ENCODE measurements at places on chromosomes 16 and 17.
A peak's percentile ranks its signal among the peaks of the same experiment; 100 is the strongest.

GRCh38 chr17:7559320-7560171, 996 bp downstream of the TNFSF13 start:
- no peak for DNase-seq

DNA sequence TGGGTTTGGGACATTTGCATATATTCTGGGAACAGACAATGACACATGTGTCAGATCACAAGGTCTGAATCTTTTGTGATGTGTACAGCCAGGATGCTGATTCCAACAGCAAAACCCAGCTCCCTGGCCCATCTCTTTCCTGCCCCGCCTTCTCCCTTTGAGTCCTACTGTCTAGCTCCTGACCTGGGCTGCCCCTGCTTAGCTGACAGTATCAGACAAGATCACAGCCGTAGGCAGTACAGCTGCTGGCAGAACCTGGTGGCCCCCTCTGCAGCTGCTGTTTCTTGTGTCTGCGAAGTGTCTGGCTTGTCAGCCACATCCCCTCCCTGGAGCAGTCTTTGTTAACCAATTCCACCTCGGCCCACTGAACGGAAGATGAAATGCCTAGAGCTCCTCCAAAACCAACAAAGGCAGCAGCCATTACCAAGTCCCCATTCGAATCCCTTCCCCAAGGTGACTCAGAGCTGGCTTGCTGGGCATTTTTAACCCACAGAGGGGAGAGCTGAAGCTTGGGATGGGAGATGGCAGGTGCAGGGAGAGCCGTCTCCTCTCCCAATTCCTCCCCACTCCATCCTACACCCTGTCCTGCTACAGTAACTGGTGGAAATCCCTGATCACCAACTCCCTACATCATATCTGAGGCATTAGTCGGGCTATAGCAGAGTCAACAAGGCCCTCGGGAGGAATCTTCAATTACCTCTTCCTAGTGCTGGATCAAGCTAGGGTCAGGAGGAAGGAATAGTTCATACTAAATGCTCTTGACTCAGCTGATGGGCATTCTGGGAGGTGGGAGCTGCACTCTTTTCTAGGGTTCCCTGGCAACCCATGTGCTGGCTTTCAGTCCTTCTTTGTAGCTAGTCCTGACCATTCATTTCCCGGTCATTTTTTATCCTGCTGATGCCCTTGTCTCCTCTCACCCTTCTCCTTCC, 5.8 kb downstream of the PIPOX start:
- DNase-seq, result no peak

- DNase-seq, result no peak
Measured at GRCh38 chr16:21963887-21964286, 10.7 kb downstream of the UQCRC2 start.

GRCh38 chr16:78122774-78123315, 23.4 kb downstream of the WWOX start:
- DNase-seq, result peak; percentile 32

GRCh38 chr16:73176577-73177013, 128.7 kb upstream of the ZFHX3 start:
- peak; percentile 91 for DNase-seq

GRCh38 chr17:57512691-57513090, 232.4 kb downstream of the CCDC182 start:
- no peak for DNase-seq

GRCh38 chr17:44362949-44363612, 572 bp downstream of the FAM171A2 start:
- DNase-seq, result no peak

- no peak for DNase-seq
Measured at GRCh38 chr16:23607726-23608125, 11.6 kb upstream of the NDUFAB1 start.

DNA sequence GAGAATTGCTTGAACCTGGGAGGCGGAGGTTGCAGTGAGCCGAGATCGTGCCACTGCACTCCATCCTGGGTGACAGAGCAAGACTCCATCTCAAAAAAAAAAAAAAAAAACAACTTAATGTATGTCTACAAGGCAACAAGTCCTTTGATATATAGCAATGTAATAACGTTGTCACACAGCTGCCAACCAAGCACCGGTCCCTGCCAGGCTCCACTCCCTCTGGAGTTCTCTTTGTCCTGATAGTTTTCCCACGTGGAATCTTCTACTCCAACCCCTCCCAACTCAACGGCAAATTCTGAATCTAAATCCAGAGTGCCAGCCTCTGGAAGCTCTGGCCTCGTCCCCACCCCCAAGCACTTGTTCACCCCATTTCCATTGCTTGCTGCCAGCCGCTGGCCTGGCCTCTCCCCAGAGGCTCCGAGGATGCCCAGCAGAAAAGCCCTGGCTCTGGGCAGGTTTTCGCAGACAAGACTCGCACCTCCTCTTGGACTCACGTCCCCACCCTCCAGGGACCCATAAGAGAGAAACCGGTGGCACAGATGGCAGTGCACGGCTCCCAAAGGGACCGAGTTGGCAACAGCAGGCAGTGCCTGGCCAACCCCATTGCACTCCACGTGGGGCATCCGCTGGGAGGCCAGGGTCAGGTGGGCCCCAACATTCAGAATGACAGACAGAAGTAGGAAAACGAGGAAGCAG, 15.9 kb upstream of the CBX2 start:
- DNase-seq, result no peak

GRCh38 chr17:56114469-56114868, 38.8 kb upstream of the ANKFN1 start:
- DNase-seq, result no peak

GRCh38 chr17:35376245-35376644, 2.8 kb upstream of the SLFN11 start:
- no peak for DNase-seq

GRCh38 chr17:51817955-51818354, 340.6 kb downstream of the CA10 start:
- no peak for DNase-seq

GRCh38 chr17:28124962-28125361, 82.5 kb downstream of the NLK start:
- no peak for DNase-seq

DNA sequence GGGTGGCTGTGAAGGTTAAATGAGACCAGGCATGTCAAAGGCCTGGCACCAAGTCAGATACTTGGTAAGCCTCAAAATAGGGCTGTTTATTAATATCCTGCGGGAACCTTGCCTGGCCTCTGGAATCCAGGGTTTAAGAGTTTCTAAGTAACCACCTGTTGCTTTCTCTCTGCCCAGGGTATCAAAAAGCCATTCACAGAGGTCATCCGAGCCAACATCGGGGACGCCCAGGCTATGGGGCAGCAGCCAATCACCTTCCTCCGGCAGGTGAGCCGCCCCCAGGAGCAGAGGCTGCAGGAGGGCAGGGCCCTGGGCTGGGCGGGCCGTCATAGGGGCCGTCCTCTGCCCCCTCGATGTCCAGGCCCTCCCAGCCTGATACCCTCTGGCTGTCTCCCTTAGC, 13.3 kb downstream of the GPT2 start:
- no peak for DNase-seq

GRCh38 chr16:10839279-10839666, 20.7 kb upstream of the TVP23A start:
- no peak for DNase-seq

DNA sequence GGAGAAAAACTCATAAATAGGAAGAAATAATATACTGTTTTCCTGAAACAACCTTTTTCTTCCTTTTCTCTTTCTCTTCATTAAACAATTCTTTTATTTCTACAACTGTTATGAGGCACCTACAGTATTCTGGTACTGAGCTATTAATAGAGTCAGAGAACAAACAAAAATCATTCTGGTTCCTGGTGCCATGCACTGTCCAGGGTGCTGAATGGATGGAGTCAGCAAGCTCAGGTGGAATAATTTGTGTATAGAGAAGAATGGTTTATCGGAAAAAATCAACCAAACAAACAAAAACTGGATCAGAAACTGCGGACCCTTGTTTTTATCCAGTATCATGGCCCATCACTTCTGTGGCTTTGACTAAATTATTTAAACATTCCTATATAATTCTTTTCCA, 430.3 kb upstream of the GOT2 start:
- DNase-seq, result no peak

DNA sequence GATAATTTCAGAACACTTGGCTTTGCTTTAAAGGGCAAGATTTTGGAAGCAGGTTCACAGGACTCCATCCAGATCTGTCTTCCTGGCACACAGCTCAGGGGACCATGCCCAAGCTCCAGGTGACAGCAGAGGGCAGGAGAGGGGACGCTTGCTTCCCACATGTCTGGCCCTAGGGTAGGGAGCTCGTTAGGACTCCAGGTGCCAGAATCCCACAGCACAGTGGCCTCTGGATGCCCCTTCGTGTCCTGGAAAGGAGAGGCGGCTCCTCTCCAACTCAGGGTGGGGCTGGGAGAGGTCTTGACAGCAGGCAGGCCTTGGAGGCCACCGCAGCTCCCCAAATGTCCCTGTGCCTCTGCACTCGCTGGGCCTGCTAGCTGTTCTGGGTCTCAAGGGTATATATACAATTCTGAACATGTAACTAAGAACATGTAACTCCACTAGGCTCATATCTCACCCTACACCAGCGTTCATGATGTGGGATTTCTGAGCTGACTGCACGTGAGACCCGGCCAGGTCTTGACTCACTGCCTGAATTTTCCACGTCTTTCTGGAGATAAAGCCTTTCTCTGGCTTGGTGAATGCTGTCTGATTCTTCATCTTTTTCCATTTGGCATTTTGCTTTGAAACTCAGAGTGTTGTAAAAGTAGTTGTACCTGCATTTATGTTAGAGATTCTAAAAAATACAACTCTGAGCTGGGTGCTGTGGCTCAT, 52.8 kb downstream of the MARCHF10 start:
- DNase-seq, result no peak

GRCh38 chr17:30173649-30174048, 57.0 kb downstream of the NSRP1 start:
- no peak for DNase-seq

- no peak for DNase-seq
Measured at GRCh38 chr16:23403547-23403946, 49.4 kb downstream of the COG7 start.

DNA sequence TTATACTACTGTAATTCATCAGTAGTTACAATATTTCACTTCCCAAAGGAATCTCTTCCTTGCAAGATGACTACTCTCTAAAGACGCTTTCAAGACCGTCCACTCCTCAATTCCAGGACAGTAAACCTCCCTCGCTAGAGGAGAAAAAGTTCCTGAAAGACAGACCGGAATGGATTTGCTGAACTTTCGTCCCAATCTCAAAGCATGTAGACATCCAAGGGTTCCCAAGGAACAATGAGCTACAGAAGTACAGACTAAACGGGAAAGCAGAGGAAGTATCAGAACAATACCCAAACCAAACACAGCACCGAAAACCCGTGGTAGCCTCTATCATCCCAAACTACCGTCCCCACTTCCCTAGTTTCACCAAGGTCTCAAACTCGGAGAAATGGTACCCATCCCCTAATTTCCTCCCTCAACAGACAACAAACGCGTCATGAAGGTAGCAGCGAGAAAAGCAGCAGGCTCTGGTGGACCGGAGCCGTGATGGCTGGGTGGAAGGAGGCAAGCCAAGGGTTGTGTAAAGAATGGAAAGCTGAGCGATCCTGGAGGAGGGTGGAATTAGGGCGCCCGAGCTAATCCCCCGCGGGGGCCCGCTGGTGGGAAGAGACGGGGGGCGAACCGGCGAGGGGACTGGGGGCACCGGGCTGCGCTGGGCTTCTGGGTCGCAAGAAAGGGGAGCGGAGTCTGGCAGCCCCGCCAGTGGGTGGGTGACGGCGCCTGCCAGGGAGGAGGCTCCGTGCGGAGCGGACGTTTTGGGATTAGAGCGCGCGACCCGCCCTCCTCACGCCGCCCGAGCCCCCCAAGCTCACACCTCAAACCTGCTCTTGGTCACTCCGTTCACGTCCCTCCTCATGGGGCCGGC, 647 bp downstream of the FBXL20 start:
- DNase-seq, result no peak

GRCh38 chr16:67164599-67165061, at the start of gene HSF4:
Gene HSF4 (plus strand): TSS chr16:67164745. CDS start chr16:67164812, 67 bp downstream.
- no peak for DNase-seq

DNA sequence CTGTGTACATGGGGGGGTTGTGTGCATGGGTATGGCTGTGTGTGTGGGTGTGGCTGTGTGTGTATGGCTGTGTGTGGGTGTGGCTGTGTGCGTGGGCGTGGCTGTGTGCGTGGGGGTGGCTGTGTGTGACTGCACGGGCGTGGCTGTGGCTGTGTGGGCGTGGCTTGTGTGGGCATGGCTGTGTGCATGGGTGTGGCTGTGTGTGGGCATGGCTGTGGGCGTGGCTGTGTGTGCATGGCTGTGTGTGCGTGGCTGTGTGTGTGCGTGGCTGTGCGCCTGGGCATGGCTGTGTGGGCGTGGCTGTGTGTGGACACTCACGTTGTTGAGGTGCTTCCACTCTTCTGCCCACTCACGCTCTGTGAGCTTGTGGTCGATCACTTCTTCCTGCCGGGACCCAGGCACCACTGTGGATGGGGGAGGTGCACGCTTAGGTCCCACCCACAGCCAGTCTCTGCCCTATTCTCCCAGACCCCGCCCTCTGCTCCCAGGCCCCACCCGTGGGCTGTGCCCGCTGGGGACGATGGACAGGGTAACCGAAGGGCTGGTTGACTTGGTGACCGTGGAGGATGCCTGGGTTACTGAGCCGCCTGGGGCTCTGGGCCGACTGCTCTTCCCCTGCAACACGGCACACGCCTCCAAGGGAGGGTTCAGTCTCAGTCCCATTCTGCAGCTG, 16.0 kb upstream of the PABPN1L start:
- no peak for DNase-seq
